NCI-H1105 (cell line): ENCODE measurements at places on chromosomes 2 and 18.

- DNase-seq, result no peak
These were observed 248.1 kb upstream of the KLHL14 start for GRCh38 chr18:33020877-33021276.

DNA sequence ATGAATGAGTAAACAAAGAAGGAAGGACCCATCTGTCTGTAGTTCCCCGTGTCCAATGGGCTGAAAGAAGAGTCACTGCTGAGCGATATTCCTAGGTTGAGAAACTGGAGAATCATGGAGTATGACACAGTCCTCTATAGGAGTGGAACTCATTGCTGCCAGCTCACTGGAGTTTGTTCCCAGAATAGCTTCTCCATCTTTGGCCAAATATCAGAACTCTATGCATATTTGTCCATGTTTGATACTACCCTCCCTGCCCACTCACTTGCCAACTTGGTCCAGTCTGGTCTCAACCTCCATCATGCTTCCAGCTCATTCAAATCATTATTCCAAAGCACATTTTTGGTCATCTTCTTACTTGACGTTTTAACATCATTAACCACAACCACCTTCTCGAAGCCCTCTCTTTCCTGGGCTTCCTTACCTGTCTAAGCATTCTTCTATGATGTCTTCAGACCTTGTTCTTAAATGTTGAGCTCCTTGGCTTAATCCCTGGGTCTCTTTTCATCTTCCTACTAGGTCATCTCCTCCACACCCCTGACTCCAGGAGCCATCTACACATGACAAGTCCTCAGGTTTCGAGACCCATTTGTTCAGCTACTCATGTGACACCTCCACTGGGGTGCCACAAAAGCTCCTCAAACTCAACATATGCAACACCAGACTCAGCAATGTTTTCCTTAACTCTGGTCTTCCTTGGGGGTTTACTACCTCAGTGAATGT, 221.6 kb downstream of the MYCN start:
- DNase-seq, result no peak

- no peak for DNase-seq
These were observed 18.2 kb downstream of the ADRA2B start for GRCh38 chr2:96097951-96098823.

DNA sequence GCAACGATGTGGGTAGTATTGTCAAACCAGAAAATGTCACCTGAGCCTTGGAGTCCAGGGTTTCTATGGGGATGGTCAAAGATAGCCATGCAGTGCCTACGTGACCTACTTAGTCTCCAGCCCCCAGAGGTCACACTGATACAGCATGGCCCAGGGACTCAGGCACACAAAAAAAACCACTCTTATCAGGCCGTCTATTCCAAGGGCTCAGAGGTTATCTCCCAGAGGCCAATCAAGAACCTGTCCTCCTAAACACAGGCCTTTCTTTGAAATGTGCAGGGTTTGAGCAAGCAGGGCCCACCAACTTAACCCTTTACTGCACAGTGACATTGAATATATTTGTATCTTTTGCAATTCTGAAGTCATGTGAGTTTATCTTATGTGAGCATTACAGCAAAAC, 82.7 kb downstream of the MRO start:
- DNase-seq, result no peak

DNA sequence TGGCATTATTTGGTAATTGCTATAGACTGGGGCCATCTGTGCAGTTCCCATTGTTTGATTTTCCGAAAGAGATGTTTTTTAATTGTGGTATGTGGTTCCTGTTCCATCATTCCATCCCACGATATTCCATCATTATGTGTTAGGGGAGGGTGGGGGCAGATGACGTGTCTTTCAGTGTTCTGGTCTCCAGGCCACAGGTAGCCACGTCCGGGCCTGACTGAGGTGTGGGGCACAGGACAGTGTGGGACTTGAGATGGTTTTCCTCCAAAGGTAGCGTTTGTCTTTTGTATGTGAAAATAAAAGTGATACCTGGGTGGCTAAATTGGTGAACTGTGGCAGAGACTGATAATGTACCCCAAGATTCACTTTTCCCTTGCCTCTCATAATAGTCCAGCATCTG, 192.2 kb upstream of the HAAO start:
- DNase-seq, result no peak

- DNase-seq, result no peak
These were observed 511.4 kb downstream of the RNF144A start for GRCh38 chr2:7428454-7429204.

DNA sequence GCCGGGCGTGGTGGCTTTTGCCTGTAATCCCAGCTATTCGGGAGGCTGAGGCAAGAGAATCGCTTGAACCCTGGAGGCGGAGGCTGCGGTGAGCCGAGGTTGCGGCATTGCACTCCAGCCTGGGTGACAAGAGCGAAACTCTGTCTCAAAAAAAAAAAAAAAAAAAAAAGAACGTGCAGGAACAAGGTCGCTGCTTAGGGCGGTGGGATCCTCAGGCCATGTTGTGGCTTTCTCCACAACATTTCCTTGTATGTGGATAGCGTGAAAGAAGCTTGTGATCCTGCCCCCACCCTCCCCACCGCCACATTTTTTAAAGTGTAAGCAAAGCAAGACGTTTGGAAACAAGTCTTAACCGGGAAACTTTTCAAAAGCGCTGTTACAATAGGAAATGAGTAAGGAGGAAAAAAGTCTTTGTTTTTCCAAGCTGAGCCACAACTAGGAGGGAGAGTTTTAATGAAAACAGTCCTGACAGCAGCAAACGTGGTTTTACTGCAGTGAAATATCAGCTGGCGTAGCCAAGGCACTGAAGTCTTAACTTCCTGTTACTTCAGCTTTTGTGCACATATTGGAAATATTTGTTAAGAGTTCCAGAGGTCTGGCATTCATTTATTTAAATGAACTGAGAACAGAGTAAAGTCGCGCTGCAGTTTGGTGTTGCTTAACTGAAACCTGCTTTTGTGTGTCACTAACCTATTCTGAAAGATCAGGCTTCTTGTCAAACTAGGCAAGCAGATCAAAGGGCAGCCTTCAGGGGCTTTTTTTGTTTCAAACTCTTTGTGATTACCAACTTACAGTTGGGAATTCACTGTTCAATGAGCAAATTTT, 3.8 kb downstream of the TGIF1 start:
- no peak for DNase-seq

DNA sequence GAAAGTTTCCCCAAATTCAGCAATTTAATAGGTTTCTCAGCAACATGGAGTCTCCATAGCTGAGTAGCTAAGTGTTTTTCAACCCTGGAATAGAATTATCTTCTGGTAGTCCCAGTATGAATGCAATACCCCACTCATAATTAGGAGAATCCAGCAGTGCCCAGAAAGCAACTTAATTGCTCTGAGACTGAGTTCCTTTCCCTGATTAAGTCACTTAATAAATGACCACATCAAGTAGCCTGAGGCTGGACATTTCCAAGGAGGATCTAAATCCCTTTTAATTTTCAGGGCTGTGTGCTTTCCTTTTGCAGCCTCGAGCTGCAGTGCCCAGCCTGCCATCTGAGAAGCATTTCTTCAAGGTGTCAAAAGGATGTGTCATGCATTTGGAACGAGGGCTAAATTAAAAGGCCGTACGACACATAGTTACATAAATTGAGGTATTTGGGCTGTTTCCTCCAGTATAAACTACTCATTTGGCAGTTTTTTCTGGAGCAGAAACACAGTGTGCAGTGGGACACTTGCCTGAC, 17.7 kb upstream of the SIX2 start:
- DNase-seq, result no peak

DNA sequence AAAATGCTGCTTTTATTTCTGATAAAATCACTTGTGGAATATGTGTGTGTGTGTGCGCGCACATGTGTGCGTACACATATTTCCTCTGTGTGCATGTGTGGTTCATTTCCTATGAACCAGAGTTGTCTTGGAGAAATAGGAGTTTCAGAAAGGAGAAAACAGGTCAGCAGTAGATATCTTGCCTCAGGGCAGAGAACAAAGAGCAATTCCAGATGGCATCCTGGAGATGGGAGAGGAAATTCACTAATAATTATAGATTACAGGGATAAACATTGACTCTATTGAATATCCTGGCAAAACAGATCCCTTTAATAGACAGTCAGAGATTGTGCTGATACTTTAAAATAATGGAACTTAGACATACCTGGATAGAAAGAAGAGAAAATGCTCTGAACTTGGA, 298.0 kb downstream of the TRIB2 start:
- DNase-seq, result peak; percentile 16

GRCh38 chr18:79548986-79549637, 130.5 kb upstream of the CTDP1 start:
- no peak for DNase-seq

- no peak for DNase-seq
These were observed 11.2 kb downstream of the GAREM1 start for GRCh38 chr18:32459361-32460101.
